Colonic mucosa (tissue), 4 donors: ENCODE measurements at places on chromosomes 5 and 9. TPM values are rescaled to one million over a fixed set of nuclear protein-coding genes. Genes with fewer than 3 reads are reported as not detected.
A peak's percentile ranks its signal among the peaks of the same experiment; 100 is the strongest.

DNA sequence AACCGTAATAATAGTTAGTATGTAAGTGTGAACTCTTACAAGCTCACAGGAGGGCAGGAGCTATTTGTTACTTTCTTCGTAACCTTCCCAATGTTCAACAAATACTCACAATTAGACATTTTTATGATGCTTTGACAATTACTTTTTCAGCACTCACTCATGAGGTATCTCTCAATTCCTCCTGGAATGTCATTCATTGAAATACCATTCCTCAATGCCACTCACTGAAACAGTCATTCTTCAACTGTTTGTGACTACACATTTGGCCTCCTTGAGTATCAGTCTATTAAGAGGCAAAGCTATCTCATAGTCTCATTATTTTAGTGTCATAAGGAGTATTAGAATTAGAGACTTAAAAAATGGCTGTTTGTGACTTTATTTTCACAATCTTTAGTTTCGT lies 734.1 kb upstream of the DMAC1 start:
- H3K27ac ChIP-seq: no peak overlapping the region
- no peak for DNase-seq
- H3K4me1 ChIP-seq: no peaks in the 10 kb centered on the region
- no peaks in the 10 kb centered on the region for H3K36me3 ChIP-seq
- no peaks in the 10 kb centered on the region for H3K27me3 ChIP-seq

- no peaks in the 10 kb centered on the region for H3K4me1 ChIP-seq
- no peaks in the 10 kb centered on the region for H3K36me3 ChIP-seq
- H3K27ac ChIP-seq: no peak overlapping the region
- no peaks in the 10 kb centered on the region for H3K27me3 ChIP-seq
- H3K4me3 ChIP-seq: no peak overlapping the region
These were observed 175.6 kb downstream of the GABBR2 start for GRCh38 chr9:98533132-98533531.

The OCLN gene
- total RNA-seq: 115 TPM

DNA sequence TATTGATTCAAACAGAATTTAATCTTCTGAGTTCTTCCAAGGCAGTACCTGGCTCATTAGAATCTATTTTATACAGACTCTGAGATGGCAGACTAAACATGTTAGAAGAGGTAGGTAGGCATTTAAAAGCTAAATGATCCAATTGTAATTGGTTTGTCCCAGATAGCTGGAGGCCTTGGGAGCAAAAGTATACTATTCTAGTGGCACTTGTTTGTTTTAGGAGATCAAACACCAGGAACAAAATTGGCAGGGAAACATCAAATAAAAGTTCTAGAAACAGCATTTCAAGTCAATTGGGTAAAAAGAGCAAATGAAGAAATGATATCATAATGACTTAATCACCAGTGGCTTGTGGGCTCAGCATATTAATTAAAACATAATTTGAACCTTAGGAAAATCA lies 521.4 kb downstream of the PRR16 start:
- H3K27me3 ChIP-seq: no peaks in the 10 kb centered on the region
- H3K27ac ChIP-seq: no peak overlapping the region

DNA sequence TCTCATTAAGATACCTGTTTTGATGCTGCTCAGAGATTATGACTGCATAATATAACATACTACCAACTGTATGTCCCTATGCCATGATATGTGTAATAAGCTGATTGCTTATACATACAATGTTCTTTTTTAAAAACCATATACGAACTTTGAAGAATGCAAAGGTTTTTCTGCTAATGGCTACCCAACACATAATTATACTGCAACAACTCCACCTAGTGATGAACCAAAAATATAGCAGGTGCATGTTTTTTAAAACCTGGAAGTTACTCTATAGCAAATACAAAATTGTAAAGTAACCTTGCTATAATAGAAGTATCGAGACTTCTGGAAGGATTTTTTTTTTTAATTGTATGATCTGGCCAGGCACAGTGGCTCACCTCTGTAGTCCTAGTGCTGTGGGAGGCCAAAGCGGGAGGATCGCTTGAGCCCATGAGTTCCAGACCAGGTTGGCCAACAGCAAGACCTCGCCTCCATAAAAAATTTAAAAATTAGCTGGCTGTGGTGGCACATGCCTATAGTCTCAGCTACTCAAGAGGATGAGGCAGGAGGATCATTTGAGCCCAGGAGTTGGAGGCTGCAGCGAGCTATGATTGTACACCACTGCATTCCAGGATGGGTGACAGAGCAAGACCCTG lies 49.1 kb downstream of the HOMER1 start:
- H3K4me3 ChIP-seq: no peak overlapping the region
- H3K27me3 ChIP-seq: no peaks in the 10 kb centered on the region
- no peak overlapping the region for H3K27ac ChIP-seq
- no peak for DNase-seq

The TPPP gene
- total RNA-seq: 1.7 TPM

The GRXCR2 gene
- total RNA-seq: not detected

DNA sequence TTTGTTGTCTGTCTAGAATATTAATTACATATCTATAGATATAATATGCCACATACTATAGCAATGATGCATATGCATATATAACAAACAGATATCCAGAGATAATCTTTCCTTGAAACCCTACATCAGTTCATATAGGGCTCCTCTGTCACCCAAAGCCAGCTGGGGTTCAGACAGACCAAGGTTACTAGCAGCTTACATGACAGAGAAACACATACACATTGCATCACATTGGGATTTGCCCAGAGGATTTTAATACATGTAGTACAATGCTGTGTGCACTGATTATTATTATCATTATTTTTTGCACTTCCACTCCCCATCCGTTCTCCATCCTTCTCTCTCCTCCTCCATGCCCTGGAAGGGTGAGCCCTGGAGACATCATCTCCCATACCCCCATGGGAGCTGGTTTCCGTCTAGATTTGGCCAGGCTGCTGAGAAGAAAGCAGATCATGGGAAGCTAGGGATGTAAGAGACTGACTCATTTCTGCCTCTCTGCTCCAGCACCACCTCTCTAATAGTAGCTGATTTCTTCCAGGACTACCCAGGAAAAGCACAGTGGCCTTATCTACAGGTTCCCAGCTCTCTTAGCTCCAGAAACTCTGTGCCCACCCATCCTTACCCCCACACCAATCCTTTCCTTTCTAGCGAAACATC lies 23.3 kb downstream of the FST start:
- H3K4me3 ChIP-seq: no peak overlapping the region
- H3K27ac ChIP-seq: no peak overlapping the region
- H3K36me3 ChIP-seq: no peaks in the 10 kb centered on the region
- H3K27me3 ChIP-seq: no peaks in the 10 kb centered on the region
- DNase-seq: no peak

The SPAG8 gene
- total RNA-seq: 0.58 TPM

- H3K27me3 ChIP-seq: no peaks in the 10 kb centered on the region
- H3K4me3 ChIP-seq: no peak overlapping the region
- H3K27ac ChIP-seq: no peak overlapping the region
- no peak for DNase-seq
These were observed 50.4 kb upstream of the IRX2 start for GRCh38 chr5:2801577-2802525.

GRCh38 chr9:132833550-132834121 lies 44.4 kb downstream of the AK8 start:
- no peak overlapping the region for H3K4me3 ChIP-seq
- no peaks in the 10 kb centered on the region for H3K36me3 ChIP-seq
- no peak for DNase-seq
- no peaks in the 10 kb centered on the region for H3K4me1 ChIP-seq
- no peaks in the 10 kb centered on the region for H3K27me3 ChIP-seq

- H3K27me3 ChIP-seq: no peaks in the 10 kb centered on the region
- no peak overlapping the region for H3K27ac ChIP-seq
- peaks cover 3% of the 10 kb centered on the region for H3K4me1 ChIP-seq
- no peaks in the 10 kb centered on the region for H3K36me3 ChIP-seq
- DNase-seq: peak; percentile 24
- H3K4me3 ChIP-seq: no peak overlapping the region
These were observed 52.9 kb upstream of the VLDLR start for GRCh38 chr9:2568689-2569088.

DNA sequence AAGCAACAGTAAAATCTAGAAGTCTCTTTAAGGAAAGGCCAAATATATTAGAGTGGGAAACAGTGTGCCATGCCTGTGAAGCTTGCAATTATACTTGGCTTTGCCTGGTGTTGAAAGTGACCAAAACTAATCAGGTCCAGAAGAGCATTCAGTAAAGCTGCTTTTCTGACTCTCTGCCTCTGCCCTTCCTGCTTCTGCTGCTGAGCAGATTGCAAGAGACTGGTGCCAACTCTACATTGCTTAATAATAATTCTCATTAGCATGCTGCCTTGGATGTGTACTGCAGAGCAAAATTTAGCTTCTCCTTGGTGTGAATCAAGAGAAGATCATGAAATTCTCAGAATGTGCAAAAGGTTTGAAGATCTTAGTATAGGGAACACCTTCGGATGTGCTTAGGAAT lies 120.4 kb upstream of the RFX3 start:
- H3K4me1 ChIP-seq: no peaks in the 10 kb centered on the region
- no peaks in the 10 kb centered on the region for H3K27me3 ChIP-seq
- DNase-seq: no peak
- H3K36me3 ChIP-seq: no peaks in the 10 kb centered on the region
- no peak overlapping the region for H3K4me3 ChIP-seq

The CENPH gene
- 5.9 TPM for total RNA-seq

- H3K27me3 ChIP-seq: no peaks in the 10 kb centered on the region
- no peaks in the 10 kb centered on the region for H3K36me3 ChIP-seq
- DNase-seq: no peak
- no peak overlapping the region for H3K27ac ChIP-seq
- H3K4me3 ChIP-seq: no peak overlapping the region
These were observed 17.5 kb downstream of the TMEM171 start for GRCh38 chr5:73137563-73138530.

GRCh38 chr9:86859056-86859455 lies 88.2 kb downstream of the GAS1 start:
- no peaks in the 10 kb centered on the region for H3K27me3 ChIP-seq
- no peak overlapping the region for H3K27ac ChIP-seq
- no peaks in the 10 kb centered on the region for H3K36me3 ChIP-seq
- no peaks in the 10 kb centered on the region for H3K4me1 ChIP-seq

- no peaks in the 10 kb centered on the region for H3K36me3 ChIP-seq
- no peak overlapping the region for H3K27ac ChIP-seq
- H3K4me3 ChIP-seq: no peak overlapping the region
- H3K27me3 ChIP-seq: no peaks in the 10 kb centered on the region
These were observed 1018.4 kb upstream of the ARRDC3 start for GRCh38 chr5:92401492-92401891.

- H3K4me3 ChIP-seq: peak overlapping the region; percentile 33
- DNase-seq: peak; percentile 88
- no peaks in the 10 kb centered on the region for H3K36me3 ChIP-seq
- H3K4me1 ChIP-seq: peaks cover 43% of the 10 kb centered on the region
These were observed 3.2 kb upstream of the NRARP start for GRCh38 chr9:137305060-137305797.

The PCDHGA10 gene
- 4.7 TPM for total RNA-seq

The SIT1 gene
- 1.0 TPM for total RNA-seq

The FCN1 gene
- total RNA-seq: 0.79 TPM

- H3K4me3 ChIP-seq: no peak overlapping the region
- no peak overlapping the region for H3K27ac ChIP-seq
- no peaks in the 10 kb centered on the region for H3K27me3 ChIP-seq
- H3K4me1 ChIP-seq: no peaks in the 10 kb centered on the region
- DNase-seq: no peak
These were observed 214.0 kb downstream of the MAST4 start for GRCh38 chr5:66810151-66810550.

GRCh38 chr9:89466451-89467277 lies 31.2 kb downstream of the SEMA4D start:
- no peak overlapping the region for H3K4me3 ChIP-seq
- H3K27me3 ChIP-seq: no peaks in the 10 kb centered on the region
- DNase-seq: no peak
- no peaks in the 10 kb centered on the region for H3K4me1 ChIP-seq
- no peaks in the 10 kb centered on the region for H3K36me3 ChIP-seq
- H3K27ac ChIP-seq: no peak overlapping the region

- no peak for DNase-seq
- no peaks in the 10 kb centered on the region for H3K36me3 ChIP-seq
- H3K27ac ChIP-seq: no peak overlapping the region
- no peaks in the 10 kb centered on the region for H3K27me3 ChIP-seq
- no peak overlapping the region for H3K4me3 ChIP-seq
- no peaks in the 10 kb centered on the region for H3K4me1 ChIP-seq
These were observed 12.3 kb downstream of the GAPT start for GRCh38 chr5:58503390-58504046.

GRCh38 chr5:60835554-60835953 lies 8.5 kb downstream of the ELOVL7 start:
- H3K27me3 ChIP-seq: no peaks in the 10 kb centered on the region
- DNase-seq: no peak

- no peaks in the 10 kb centered on the region for H3K4me1 ChIP-seq
- H3K36me3 ChIP-seq: no peaks in the 10 kb centered on the region
- no peak for DNase-seq
- no peaks in the 10 kb centered on the region for H3K27me3 ChIP-seq
These were observed 35.1 kb downstream of the FAM13B start for GRCh38 chr5:137997726-137998213.

The NMUR2 gene
- not detected for total RNA-seq

The CER1 gene
- total RNA-seq: not detected

The EFNA5 gene
- total RNA-seq: 9.7 TPM

The GPR151 gene
- total RNA-seq: not detected
